ENCODE measurements at places on chromosomes 5 and 9.

DNA sequence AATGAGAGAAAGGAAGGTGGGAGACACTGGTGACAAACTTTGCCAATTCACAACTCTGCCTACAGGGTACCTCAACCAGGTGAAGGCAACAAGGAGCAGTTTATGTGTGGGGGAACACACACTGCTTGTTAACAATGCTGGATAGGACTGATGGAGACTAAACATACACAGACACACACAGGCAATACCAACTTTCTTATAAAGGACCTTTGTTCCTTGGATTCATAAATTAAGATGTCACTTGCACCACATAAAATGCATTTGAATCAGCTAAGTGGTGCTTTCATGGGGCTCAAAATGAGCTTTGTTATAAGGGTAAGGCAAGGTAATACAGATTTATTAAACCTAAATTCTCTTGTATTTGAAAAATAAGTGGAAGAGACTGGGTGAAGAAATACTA lies 4.0 kb downstream of the TSTD2 start:
- no peak for DNase-seq

GRCh38 chr9:121557581-121558447 lies 58.2 kb upstream of the GGTA1 start:
- peak; percentile 71 for DNase-seq

DNA sequence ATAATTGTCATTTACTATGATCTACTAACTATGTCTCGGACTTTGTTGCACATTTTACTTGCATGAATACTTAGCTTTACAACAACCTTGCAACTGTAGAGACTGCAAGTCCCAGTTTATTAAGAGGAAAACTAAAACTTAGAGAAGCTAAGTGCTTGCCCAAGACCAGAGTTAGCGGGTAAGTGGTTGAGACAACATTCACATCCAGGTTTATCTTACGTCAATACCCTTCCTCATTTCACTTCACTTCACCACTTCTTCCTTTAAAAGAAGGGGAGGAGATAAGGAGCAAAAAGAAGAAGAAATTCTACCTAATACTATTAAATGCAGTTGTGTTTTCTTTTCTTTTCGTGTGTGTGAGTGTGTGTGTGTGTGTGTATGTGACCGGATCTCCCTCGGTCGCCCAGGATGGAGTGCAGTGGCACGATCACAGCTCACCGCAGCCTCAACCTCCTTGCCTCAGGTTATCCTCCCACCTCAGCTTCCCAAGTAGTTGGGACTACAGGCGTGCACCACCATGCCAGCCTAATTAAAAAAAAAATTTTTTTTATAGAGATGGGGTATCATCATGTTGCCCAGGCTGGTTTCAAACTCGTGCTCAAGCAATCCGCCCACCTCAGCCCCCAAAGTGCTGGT lies 37.4 kb downstream of the MEGF9 start:
- no peak for DNase-seq

- DNase-seq: no peak
These were observed 10.3 kb upstream of the PRUNE2 start for GRCh38 chr9:76916231-76916630.

GRCh38 chr5:68444048-68444447 lies 228.5 kb downstream of the PIK3R1 start:
- no peak for DNase-seq

DNA sequence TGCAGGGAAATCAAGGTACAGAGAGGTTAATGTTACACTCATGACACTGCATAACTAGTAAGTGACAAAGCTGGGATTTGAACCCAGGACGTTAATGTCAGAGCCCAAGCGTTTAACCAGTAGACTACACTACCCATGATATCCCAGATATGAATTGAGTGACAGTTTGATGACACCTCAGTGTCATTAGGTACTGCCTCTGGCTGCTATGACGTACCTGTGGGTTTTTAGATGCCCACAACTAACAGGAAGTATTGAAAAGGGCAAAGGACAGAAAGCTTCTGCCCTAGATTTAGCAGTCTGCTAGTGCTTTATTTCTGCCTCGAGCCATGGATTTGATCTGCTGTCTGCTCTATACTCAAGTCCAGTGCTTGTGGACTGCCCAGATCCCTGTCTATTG lies 56.2 kb downstream of the GLRA1 start:
- DNase-seq: no peak

DNA sequence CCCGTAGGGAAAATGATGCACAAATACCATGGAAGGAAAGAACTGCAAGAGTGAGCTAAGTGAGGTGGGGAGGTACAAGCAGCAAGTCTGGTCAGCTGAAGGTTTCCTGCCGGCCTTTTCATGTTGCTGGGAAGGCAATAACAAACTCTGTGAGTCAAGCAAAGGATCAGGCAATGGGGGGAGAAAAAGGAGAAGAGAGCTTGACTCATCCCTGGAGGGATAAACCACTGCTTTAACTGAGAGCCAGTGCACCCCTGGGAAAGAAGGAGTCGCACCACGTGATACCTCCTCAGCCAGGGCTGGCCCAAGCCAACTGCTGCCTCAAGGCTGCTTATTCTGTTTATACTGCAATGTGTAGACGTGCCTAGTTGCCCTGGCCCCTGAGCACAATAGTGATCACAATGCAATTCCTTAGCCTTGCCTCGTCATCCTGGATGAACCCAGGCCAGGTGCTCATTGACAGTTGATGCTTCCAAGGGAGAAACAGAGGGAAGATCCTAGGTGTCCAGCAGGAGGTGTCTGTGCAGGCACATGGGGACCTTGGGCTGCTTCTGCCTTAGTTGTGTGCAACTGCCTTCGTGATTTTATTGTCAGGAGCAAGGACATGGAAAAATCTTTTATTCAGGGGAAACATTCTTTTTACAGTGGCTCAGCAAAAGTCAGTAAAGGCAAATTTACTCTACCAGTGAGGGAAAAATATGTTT lies 203.0 kb upstream of the TUT7 start:
- no peak for DNase-seq

- DNase-seq: no peak
These were observed 5.5 kb downstream of the FOXI1 start for GRCh38 chr5:170111088-170111785.

- no peak for DNase-seq
These were observed 249.1 kb downstream of the ENC1 start for GRCh38 chr5:74391410-74391809.

- peak; percentile 75 for DNase-seq
These were observed 3.1 kb downstream of the IER5L start for GRCh38 chr9:129174724-129175514.

DNA sequence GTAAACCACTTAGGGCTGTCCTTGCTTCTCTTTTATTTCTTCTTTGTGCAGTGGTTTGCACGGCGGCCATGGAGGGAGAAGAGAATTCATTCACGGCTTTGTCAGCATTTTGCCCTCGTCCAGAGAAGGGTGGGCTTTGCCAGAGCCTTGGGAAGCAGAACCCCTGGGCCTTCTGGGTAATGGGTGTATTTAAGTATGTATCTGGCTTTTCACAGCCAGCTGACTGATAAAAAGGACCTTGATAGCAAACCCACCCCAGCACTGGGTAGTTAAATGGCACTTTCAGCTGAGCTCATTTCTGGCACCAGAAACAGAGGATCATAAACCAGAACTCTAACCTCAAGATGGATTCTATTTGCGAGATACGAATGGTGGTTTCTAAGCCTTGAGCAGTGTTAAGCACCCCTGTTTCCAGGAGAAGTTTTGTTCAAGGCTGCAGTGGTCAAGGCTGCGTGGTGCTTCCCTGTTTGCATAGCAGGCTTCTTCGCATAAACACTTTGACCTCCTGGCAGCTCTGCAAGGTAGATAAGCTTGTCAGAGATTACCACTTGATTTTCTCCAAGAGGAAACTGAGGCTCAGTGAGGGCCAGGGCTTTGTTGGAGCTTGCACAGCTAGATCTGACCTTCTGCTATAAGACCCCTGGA lies 441.6 kb upstream of the KLF4 start:
- DNase-seq: no peak

DNA sequence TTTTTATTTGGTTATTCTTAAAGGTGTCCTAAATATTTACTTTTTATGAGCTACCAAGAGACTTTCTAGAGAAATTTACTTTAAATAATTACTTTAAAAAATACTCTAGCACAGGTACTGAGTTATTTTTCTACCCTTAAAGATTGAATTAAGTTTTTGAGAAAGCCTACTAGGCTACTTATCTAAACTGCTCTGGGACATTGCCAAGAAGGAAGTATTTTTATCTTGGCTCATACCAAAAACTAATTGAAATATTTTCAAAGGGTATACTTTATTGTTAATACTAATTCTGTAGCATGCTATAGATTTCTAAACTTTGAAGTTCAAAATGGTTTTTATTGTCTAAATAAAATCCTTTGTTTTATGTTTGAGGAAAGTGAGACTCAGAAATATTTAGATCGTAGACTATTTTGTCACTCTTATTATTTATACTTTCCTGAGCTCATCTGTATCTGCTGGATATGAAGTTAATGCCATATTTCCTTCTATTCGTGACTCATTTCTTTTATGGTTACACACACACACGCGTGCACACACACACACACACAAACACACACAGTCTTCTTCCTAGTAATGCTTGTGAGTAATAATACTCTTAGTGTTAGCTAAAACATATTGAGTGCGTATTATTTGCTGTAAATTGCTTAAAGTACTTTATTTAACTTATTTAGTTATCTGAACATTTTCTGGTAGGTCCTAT lies 89.5 kb downstream of the MAN2A1 start:
- DNase-seq: no peak

DNA sequence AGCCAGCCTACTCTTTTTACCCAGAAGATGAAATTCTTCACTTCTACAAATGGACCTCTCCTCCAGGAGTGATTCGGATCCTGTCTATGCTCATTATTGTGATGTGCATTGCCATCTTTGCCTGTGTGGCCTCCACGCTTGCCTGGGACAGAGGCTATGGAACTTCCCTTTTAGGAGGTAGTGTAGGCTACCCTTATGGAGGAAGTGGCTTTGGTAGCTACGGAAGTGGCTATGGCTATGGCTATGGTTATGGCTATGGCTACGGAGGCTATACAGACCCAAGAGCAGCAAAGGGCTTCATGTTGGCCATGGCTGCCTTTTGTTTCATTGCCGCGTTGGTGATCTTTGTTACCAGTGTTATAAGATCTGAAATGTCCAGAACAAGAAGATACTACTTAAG lies 16.6 kb downstream of the OCLN start:
- DNase-seq: no peak

DNA sequence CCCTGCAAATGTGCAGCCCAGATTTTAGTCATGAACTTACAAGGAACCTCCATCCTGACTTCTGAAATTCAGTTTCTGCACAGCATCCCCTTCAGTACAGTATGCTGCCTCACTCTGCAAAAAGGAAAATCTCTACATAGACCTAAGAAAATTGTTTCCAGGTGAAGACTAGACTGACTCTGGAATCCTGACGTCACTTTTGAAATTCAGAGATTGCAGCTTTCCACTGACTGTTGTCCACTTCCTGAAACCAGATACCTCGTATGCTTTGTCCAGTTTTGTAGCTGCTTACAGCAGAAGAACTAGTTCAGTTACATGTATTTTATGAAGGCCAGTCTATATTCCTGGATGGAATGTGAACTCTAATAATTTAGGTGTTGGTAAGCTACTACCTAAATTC lies 629.3 kb upstream of the ST8SIA4 start:
- DNase-seq: no peak

DNA sequence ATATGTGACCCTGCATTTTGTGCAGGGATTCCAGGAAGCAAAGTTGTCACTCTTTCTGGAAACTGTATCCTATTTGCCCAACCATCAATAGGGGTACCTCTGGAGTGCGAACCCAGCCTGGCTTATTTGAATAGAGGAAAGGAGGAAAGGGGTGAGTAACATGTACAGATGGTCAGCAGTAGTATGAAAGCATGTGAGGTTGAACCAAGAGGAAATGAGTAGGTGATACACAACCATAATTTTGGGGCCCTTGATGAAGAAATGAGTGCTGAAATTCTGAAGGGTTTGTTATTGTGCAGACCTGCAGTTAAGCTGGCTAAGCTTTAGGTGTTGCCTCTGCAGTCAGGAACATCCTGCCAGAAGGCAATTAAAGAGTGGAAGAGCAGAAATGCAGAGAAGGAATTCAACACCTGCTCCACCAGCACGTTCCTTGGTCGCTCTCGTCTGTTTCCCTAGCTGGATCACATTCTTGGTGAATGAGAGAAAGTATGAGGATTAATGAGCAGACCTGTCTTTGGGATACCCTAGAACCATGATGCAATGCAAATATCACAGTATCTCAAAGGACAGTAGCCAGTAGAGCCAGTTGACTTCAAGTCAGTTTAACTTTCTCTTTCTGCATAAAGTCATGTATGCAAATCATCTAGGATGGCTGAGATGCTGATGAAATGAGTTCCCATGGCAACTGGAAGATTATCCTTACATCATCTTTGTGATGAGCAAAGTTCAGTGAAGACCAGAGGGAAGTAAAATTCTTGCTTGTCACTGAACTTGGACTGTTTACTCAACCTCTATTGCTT lies 13.2 kb upstream of the IL12B start:
- DNase-seq: no peak

GRCh38 chr5:110288766-110289511 lies 437.5 kb downstream of the TMEM232 start:
- DNase-seq: no peak

GRCh38 chr9:91412941-91413340 lies 10.7 kb downstream of the NFIL3 start:
- no peak for DNase-seq

Data from right renal cortex interstitium (tissue), 3 donors.